ENCODE measurements at places on chromosomes 5 and 9.

DNA sequence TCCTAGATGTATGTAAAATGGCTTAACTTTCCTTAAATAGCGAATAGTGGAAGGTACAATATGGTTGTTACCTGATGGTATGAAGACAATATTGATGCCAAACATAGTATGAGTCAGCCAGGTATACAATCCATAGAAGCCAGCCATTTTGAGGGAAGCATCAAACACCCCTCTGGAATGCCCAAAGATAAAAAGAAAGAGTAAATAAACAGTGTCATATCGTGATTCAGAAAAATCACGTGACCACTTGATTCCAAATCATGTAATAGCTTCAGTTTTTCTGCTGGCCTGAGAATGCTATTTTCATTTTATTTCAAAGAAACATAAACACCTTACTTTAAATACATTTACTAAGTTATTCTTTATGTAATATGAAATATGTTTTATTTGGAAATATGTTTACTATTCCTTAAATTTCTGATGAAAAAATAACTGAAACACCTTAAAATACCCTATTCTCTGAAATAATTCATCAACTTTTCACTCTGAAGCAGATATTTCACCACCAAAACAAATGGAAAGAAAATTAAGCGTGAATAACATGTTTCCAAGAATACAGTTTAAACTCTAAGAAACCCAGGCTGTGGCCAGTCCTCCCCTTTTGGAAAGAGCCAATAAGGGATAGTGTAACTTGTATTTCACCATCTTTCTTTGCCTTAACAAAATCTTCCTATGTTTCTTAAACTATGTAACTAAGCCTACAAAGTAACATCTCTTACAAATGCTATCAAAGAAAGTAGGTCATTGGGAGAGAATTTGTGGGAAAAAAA, 24.8 kb upstream of the CTNNAL1 start:
- DNase-seq = no peak

- DNase-seq = no peak
Observed at GRCh38 chr9:125446561-125447094, 185.0 kb downstream of the GAPVD1 start.

- no peak for DNase-seq
Observed at GRCh38 chr9:95093586-95093985, 223.9 kb downstream of the FANCC start.

GRCh38 chr5:159971931-159972461, 36.9 kb upstream of the TTC1 start:
- DNase-seq = no peak

DNA sequence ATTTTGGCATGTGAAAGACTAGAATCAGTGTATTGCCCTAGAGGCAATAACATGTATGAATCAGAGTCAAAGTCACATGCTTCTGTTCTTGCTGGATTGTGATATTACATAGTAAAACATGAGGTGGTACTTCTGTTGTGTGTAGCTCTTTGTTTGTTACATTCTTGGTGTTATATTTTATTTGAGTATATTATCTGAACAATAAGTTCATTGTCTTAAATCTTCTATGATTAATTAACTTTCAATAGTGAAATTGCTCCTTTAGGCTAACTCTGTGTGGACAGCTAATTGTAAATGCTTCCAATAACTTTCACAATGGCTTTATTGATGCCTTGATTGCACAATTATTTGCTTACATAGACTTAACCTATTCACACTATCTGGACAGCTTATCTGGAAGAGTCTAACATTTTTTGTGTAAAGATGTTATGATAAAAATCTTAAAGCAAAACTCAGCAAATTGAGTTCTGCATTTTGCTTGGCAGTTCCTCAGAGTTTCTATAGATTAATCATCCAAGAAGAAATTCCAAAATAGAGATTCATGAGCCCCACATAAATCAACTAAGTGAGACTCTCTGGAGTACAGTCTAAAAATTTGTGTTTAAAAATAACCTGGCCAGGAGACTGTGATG, 239.6 kb upstream of the TUSC1 start:
- no peak for DNase-seq

- peak; percentile 57 for DNase-seq
Observed at GRCh38 chr5:178113141-178113787, at the start of gene N4BP3. N4BP3 (plus strand) TSS chr5:178113532; CDS start chr5:178119584, 6,052 bp downstream.

- DNase-seq = no peak
Observed at GRCh38 chr5:119177226-119177625, 106.3 kb downstream of the DMXL1 start.

DNA sequence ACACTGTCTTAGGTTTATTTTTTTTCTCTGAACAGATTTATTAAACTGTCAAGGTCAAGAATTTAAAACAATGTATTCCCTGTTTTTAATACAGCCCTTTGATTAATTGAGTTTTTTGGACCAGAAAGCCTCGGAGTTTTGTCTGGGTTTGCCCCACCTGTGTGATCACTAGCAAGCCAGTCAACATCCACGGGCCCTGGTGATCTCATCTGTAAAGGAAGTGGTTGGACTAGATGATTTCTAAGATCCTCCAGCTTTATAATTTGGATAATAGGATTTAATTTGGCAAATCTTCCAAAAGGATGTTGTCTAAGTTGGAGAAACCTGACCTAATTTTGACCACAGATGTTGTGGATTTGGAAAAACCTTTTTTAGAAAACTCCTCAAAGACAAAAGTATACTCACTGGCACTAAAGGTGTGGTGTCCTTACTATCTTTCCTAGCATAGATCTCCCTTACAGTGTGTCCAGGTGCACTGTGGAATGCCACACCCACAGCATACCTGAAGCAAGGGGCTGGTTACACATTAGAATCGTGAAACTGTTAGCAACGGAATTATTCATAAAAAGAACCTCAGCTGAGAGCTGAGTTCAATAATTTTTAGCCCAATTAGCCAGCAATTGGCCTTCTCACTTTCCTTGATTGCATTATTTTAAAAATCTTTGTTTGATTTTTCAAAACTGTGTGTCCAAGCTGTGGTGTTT, 195.6 kb upstream of the ELL2 start:
- DNase-seq = no peak

DNA sequence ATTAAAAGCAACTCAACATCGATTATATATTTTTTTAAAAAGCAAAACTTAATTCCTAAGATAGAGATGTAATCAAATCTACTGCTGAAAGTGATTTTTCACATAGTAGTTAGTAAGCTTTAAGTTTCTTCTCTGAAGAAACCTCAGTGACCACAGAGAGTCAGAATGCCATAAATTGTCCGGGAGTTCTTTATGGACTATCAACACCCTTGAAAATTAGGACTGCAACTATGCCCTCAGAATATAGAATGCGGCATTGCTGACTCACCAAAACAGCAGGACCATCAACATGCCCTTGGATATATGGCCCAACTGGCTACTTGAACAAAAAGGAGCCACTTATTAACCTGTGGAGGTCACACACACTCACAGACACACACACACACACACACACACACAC, 228.9 kb upstream of the SNX2 start:
- DNase-seq = no peak

GRCh38 chr5:158638396-158638795, 461.3 kb downstream of the EBF1 start:
- no peak for DNase-seq

DNA sequence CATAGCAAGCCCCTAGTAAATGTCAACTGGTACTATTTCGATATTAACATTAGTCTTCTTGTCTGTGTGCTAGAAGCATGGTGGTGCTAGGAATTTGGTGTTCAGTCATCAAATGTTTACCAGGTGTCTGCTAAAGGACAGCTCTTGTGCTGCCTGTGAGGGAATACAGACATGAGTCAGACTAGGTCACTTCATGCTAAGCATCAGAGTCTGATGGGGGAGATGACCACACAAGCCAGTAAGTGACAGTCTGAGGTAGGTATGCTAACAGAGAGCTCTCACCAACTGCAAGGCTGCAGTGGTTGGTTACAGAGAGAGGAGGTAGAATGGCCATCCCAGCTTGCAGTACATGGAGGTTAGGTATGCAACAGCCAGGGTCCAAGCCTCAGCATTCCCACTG, 320.9 kb downstream of the CDK5RAP2 start:
- no peak for DNase-seq

- DNase-seq = no peak
Observed at GRCh38 chr9:125493881-125494652, 212.9 kb downstream of the MAPKAP1 start.

DNA sequence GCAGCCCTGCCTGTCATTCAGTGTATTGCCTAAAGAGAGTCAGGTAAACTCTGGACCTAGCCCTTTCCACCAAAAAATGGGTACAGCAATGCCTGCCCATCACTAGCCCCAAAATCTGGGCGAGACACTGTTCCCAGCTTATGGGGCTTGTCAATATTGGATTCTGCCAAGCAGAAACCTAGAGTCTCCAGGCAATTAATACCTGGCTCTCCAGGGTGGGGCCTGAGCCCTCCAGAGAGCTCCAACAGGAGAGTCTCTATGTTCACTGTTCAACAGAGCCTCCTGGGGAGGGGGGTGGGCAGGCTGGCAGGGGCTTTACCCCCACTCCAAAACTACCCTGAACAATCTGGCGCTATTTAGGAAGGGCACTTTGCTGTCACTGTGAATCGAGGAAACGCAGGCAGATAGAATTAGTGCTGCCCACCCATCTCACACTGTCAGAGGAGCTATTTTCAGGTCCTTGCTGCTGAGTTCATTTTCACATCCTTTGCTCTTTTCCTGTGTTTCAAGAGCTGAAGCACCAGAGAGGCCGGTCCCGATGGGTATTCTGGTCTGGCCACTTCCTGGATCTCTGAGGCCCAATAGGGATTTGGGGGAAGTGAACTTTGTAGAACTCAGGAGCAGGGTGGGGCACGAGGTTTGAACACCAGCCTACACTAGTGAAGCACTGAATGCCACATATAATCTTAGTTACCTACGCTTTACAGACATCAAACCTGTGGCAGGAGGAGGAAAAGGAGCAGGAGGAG, 121.8 kb downstream of the C5orf15 start:
- no peak for DNase-seq
